ENCODE measurements at places on chromosomes 1 and 21.

GRCh38 chr1:39089931-39090521 lies 63.9 kb downstream of the NDUFS5 start:
- peaks cover 53% of the 10 kb centered on the region for H3K4me1 ChIP-seq
- no peak overlapping the region for H3K4me3 ChIP-seq
- peak overlapping the region; percentile 34 for H3K27ac ChIP-seq

DNA sequence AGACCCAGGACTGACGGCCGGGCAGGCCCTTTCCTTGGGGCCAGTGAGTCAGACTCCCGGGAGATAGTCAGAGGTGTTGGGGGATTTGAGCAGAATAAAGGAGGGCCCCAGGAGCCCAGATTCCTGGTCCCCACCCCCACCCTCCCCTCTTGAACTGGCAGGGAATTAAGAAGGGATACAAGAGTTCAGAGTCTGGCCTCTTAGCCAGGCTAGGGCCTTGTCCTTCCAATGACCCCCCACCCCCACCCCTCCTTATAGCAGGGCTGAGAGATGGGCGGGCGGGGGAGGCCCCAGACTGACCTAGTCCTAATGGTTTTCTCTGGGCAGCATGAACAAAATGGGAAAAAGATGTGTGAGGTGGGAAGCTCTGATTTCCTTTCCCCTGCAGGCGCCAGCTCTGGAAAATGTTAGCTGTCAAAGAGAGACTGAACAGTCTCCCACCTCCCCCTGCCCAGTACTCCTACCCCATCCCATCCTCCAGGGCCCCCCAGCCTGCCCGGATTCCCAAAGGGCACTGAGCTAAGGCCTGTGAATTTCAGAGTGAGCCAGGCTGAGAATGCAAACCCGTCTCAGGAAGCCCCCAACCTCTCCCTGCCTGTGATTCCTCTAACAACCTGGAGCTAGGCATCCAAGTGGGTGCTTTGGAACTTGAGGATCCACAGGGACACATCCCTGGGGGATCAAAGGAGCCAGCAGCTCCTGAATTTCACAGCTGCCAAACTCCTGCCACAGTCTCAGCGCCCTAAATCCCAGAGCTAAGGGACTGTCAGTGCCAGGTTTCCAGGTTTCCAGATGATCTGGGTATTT lies 5.8 kb upstream of the CRABP2 start:
- H3K27ac ChIP-seq, result peak overlapping the region; percentile 95
- DNase-seq, result no peak
- H3K27me3 ChIP-seq, result no peaks in the 10 kb centered on the region
- H3K4me3 ChIP-seq, result no peak overlapping the region
- H3K4me1 ChIP-seq, result peaks cover 71% of the 10 kb centered on the region

DNA sequence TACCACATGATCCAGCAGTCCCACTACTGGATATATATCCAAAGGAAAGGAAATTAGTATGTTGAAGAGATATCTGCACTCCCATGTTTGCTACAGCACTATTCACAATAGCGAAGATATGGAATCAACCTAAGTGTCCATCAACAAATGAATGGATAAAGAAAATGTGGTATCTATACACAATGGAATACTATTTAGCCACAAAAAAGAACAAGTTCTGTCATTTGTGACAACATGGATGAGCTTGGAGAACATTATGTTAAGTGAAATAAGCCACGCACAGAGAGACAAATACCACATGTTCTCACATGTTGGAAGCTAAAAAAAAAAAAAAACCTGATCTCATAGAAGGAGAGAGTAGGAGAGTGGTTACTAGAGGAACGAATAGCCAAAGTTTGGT lies 17.7 kb downstream of the ATPAF1 start:
- H3K36me3 ChIP-seq, result peaks cover 37% of the 10 kb centered on the region
- no peak overlapping the region for H3K27ac ChIP-seq
- no peak for DNase-seq
- no peak overlapping the region for H3K4me3 ChIP-seq
- H3K27me3 ChIP-seq, result no peaks in the 10 kb centered on the region

- H3K36me3 ChIP-seq, result no peaks in the 10 kb centered on the region
- H3K4me1 ChIP-seq, result no peaks in the 10 kb centered on the region
- no peak for DNase-seq
- no peaks in the 10 kb centered on the region for H3K27me3 ChIP-seq
These were observed 13.3 kb downstream of the SLC66A1 start for GRCh38 chr1:19325368-19325957.

DNA sequence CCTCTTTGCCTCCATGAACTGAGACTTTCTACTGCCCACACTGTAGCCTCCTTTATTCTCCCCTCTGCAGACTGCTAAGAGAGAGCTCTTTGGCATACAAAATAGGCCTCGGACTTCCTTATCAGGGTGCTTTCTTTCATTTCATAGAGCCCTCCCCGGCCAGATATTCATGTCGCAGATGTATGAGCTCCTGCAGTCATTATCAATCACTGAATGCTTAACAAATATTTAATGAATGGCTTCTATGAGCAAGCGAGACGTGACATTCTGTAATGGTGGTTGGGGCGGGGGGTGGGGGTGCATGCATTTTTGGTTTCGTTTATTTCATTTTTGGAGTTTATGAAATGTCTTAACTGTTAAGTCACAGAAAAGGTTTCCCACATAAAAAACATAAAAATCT lies 344.8 kb upstream of the KAZN start:
- no peaks in the 10 kb centered on the region for H3K36me3 ChIP-seq
- no peak for DNase-seq
- H3K4me1 ChIP-seq, result peaks cover 6% of the 10 kb centered on the region
- no peaks in the 10 kb centered on the region for H3K27me3 ChIP-seq

DNA sequence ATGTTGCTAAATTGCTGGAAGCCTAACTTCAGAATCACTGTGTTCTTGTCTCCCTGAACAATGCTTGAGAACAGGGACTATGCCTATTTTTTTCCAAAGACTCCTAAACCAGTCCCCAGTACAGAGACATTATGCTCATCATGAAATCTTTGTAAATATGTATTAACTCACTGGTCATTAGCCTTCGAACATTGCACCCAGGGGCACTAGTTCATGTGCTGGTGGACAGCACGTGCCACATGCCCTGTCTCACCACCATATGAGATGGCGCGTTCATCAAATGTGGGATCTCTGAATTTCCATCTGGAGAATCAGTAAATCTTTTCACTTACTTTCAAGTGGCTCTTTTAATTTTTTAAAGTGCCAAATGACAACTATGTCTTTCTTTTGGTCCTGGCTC lies 11.0 kb upstream of the ATP1A1 start:
- no peaks in the 10 kb centered on the region for H3K36me3 ChIP-seq
- H3K27me3 ChIP-seq, result no peaks in the 10 kb centered on the region
- H3K4me1 ChIP-seq, result no peaks in the 10 kb centered on the region
- no peak for DNase-seq
- H3K4me3 ChIP-seq, result no peak overlapping the region
- no peak overlapping the region for H3K27ac ChIP-seq

DNA sequence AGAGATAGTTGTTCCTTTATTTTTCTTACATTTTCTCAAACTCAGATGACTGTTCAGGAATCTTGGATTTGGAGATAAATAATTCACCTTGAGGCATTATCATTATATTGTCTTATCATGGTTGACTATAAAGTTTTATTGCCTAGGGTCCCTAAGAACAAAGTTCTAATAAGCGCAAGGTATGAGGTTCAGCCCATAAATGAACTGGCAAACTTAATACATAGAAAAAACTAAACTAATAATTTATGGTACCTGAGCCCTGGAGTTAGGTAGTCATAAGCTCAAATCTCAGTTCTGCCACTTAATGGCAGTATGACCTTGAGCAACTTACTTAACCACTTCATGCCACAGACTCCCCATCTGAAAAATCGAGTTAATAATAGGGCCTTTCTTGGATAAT lies 334.0 kb upstream of the PBX1 start:
- H3K4me1 ChIP-seq, result no peaks in the 10 kb centered on the region
- no peak for DNase-seq

DNA sequence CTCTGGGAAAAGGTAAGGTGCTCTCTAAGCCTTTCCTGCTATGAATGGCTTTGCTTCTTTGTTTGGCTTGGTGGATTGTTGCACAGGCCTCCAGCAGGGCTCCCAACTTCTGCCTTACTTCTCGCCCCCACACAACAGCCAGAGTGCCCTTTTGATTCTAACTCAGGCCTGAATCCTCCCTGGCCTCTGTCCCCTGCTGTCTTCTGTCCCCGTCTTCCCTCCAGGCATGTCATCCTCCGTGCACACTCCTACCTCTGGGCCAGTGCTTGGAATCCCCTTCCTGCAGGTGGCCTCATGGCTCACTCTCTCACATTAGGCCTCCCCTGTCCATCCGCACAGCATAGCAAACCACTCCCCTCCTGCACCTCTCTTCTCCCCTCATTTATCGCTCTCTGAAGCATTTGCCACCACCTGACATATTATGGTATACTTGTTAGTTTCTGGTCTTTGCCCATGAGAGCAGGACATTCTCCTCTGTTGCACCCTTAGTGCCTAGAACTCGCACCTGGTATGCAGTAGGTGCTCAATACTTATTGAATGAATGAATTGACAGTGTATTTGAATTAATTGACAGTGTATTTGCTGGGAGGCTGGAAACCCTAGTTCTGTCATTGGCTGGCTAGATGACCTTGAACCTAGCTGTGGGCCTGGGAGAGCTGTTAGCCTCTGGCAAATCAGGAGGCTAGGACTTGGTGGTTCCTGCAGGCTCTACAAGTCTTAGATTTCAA lies 2.9 kb downstream of the ZDHHC18 start:
- no peaks in the 10 kb centered on the region for H3K27me3 ChIP-seq
- no peaks in the 10 kb centered on the region for H3K36me3 ChIP-seq
- H3K4me3 ChIP-seq, result no peak overlapping the region
- no peak for DNase-seq

GRCh38 chr21:19013916-19014315 lies 610.3 kb upstream of the TMPRSS15 start:
- no peak for DNase-seq
- H3K36me3 ChIP-seq, result no peaks in the 10 kb centered on the region

GRCh38 chr1:230335861-230336522 lies 90.1 kb downstream of the PGBD5 start:
- H3K27me3 ChIP-seq, result no peaks in the 10 kb centered on the region
- no peaks in the 10 kb centered on the region for H3K36me3 ChIP-seq
- H3K27ac ChIP-seq, result no peak overlapping the region
- no peak for DNase-seq

- DNase-seq, result no peak
- H3K36me3 ChIP-seq, result peaks cover 52% of the 10 kb centered on the region
- H3K27me3 ChIP-seq, result no peaks in the 10 kb centered on the region
- no peaks in the 10 kb centered on the region for H3K4me1 ChIP-seq
- no peak overlapping the region for H3K27ac ChIP-seq
These were observed 137.6 kb downstream of the ZMYM4 start for GRCh38 chr1:35406103-35406502.

DNA sequence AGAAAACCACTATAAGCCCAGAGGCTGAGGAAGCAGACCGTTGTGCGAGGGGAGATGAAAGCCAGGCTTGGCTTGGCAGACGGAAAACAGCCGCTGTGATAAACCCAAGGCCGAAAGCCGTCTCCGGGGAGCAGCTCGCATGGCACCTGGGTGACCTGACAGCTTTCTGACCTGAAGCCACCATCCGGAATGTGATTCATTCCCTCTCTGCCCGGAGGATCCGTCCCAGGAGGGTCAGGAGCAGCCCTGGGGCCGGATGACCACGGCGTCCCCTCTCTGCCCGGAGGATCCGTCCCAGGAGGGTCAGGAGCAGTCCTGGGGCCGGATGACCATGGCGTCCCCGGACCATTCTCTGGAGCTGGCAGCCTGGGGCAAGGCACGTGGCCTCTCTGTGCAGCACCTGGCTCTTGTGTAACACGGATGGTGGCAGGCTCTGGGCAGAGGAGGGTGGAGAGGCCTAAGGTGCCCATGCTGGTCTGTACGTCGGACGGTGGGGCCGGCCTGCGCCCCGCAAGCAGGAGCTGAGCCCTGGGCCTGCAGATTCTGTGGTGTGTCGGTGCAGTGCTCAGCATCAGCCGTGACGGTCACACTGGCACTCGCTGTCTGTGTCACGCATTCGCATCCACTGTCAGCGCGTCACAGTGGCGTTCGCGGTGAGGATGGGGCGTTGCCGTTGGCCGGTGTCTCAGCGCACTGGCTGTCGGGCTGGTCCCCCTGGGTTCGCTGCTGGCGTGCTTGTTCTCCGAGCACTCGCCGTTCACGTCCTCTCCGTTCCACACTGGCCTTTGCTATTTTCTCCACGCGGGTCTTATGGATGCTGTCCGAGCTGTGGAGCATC lies 50.3 kb downstream of the SLX9 start:
- no peaks in the 10 kb centered on the region for H3K27me3 ChIP-seq
- no peak for DNase-seq
- H3K4me3 ChIP-seq, result no peak overlapping the region
- H3K4me1 ChIP-seq, result peaks cover 15% of the 10 kb centered on the region
- no peaks in the 10 kb centered on the region for H3K36me3 ChIP-seq

- no peaks in the 10 kb centered on the region for H3K36me3 ChIP-seq
- no peaks in the 10 kb centered on the region for H3K27me3 ChIP-seq
- H3K27ac ChIP-seq, result no peak overlapping the region
- H3K4me1 ChIP-seq, result no peaks in the 10 kb centered on the region
These were observed 35.7 kb upstream of the USP1 start for GRCh38 chr1:62401034-62401760.

DNA sequence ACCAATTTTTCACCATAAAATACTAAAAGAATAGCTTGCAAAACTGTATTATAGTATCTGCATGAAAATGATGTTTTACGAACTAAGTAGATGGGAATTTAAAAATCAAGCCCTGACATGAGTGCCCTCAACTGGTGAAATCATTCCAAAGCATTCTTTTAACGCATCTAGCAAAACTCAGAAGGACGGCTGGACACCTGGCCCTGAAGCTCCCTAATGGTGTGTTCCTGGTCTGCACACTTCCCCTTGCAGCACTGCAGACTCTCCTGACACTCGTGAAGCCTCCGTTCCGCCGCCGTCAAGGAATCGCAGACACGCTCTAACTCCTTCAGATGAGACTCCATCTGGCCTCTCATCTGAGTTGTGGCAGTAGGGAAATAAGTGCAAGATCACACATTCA lies 39.9 kb downstream of the ODF2L start:
- H3K4me1 ChIP-seq, result no peaks in the 10 kb centered on the region
- no peak overlapping the region for H3K4me3 ChIP-seq
- H3K27me3 ChIP-seq, result no peaks in the 10 kb centered on the region
- no peak for DNase-seq
- peaks cover 43% of the 10 kb centered on the region for H3K36me3 ChIP-seq
- no peak overlapping the region for H3K27ac ChIP-seq

GRCh38 chr1:101567582-101568189 lies 330.9 kb downstream of the S1PR1 start:
- no peak overlapping the region for H3K27ac ChIP-seq
- H3K27me3 ChIP-seq, result no peaks in the 10 kb centered on the region

DNA sequence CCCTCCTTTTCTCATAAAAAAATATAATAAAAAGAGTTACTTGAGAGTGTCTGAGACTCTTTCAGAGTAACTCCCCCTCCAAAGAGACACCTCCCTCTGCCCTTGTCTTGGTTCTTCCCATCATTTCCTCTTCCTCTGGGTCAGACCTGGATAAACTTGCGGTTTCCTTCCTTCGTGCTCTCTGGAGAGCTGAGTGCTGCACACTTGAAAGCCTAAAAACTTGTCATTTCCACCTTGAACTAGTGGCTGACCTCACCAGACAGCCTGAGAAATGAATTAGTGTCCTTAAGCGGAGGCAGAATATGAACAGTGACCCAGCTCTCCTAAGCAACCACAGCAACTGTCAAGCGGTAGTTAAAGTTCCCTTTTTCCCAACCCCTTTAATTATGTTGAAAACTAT lies 88.4 kb upstream of the PROX1 start:
- no peaks in the 10 kb centered on the region for H3K36me3 ChIP-seq
- no peaks in the 10 kb centered on the region for H3K27me3 ChIP-seq
- no peaks in the 10 kb centered on the region for H3K4me1 ChIP-seq
- DNase-seq, result no peak
- no peak overlapping the region for H3K27ac ChIP-seq
- no peak overlapping the region for H3K4me3 ChIP-seq

Measured in vagina (tissue), 2 donors.